Stimulated activated CD4-positive, alpha-beta T cell treated with anti-CD3 and anti-CD28 coated beads, TNF-alpha, amount 100 ng/mL, for 1 hour (primary cell): ENCODE measurements at places on chromosomes 13 and 19.
A peak's percentile ranks its signal among the peaks of the same experiment; 100 is the strongest.

DNA sequence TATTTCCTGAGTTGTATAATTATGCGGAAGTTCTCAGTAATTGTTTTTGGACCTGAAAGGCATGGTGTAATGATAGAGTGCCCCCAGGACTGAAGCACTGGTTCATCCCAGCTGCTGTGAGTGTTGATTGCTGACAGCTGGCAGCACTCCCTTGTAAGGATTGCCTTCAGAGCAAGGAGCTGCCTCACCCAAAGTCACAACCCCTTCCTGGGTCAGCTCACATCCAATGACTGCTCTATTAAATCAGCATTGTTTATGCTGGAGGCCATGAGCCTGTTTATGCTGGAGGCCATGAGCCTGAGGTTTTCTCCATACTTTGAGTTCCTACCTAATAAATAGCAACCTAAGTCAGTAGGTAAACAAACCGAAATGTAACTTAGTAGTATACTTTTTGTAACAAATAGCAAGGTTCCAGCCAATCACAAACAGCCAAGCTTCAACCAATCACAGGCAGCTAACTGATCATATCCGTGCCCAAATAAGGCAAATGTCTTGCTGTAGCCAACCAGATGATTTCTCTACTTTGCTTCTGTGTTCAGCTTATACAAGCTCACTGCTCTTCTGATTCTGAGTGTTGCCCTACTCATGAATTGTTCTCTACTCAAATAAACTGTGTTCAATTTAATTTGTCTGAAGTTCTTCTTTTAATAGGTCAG is 11.7 kb upstream of the SPACA6 start:
- no peak for DNase-seq

DNA sequence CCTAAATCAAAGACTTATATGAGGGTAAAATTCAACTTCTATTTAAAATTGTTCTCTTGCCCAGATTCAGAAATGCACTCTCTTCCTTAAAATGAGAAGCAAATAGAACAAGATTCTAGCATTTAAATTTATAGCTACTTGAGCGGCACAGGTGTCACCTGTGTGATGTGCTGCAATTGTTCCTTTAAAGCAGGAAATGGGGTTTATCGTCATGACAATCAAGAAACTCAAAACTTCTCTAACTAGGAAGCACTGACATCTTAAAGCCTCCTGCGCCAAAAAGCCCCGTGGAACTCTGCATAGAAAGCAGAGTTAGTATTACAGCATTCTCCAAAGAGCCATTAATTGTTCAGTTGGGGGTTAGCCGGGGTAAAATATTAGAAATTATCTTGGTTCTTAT is 2.6 kb upstream of the OXGR1 start:
- DNase-seq, result no peak

DNA sequence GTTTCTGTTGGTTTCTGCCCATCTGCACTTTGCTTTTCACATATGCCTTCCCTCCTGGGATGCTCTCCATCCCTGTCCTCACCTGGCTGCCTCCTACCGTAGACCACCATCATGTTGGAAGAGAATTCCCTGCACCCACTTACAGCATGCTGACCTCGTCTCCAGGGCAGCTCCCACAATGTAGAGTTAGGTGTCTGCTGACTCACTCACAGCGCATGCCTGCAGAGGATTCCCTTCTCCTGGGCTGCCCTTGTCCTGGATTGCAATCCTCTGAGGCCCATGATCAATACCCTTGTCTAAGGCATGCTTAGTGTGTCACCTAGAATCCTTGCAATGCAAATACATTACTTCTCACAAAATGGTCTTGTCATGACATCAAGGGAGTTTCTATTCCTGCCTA is 43.6 kb downstream of the STOML3 start:
- no peak for DNase-seq

- DNase-seq, result no peak
These were observed 1573.3 kb downstream of the PCDH9 start for GRCh38 chr13:65656740-65657329.

- DNase-seq, result no peak
These were observed 170.0 kb downstream of the COL4A1 start for GRCh38 chr13:110136660-110137585.

- no peak for DNase-seq
These were observed 358.5 kb downstream of the MYO16 start for GRCh38 chr13:108987944-108988343.

- DNase-seq, result no peak
These were observed 264.8 kb downstream of the KLF5 start for GRCh38 chr13:73323615-73324014.

GRCh38 chr13:112854321-112854720 is 114.7 kb upstream of the MCF2L start:
- DNase-seq, result no peak

- DNase-seq, result no peak
These were observed 14.0 kb downstream of the B3GLCT start for GRCh38 chr13:31213651-31214289.

- DNase-seq, result peak; percentile 90
These were observed 51.3 kb downstream of the CELF5 start for GRCh38 chr19:3275583-3276340.

- DNase-seq, result no peak
These were observed 198.8 kb downstream of the EFNB2 start for GRCh38 chr13:106336668-106337067.

DNA sequence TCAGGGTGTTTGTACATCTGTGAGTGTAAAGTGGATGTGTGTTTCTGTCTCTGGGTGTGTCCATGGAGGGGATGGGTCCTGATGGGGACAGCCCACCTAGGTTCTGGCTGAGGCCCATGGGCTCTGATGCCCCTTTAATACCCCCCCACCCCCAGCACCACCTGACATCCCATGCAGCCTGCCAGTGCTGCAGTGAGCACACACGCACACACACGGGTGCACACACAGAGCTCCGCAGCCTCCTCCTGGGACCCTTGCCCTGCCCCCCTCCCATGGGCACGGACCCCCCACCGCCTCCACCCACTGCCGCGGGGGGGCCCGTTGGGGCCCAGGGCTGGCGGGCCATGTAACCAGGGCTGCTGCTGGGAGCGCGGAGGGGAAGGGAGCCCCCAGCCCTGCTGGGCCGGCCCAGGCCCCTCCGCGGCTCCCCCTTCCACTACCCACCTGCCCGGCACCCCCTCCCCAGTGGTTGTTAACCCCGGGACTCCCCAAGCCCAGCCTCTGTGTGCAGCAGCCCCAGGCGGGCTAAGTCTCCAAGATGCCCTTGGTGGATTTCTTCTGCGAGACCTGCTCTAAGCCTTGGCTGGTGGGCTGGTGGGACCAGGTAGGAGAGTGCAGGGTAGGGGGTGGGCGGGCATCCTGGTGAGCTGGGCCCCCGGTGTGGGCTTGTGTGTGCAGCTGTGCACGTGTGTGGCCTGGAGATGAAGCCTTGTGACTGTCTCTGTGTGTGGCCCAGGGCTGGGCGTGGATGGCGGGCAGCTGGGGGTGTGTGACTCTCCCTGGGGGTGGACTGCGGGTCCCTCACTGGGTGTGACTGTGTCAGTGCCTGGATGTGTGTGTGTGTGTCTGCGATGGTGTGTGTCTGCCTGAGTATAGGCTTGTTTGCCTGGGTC is 32.6 kb downstream of the PDE4A start:
- DNase-seq, result no peak

DNA sequence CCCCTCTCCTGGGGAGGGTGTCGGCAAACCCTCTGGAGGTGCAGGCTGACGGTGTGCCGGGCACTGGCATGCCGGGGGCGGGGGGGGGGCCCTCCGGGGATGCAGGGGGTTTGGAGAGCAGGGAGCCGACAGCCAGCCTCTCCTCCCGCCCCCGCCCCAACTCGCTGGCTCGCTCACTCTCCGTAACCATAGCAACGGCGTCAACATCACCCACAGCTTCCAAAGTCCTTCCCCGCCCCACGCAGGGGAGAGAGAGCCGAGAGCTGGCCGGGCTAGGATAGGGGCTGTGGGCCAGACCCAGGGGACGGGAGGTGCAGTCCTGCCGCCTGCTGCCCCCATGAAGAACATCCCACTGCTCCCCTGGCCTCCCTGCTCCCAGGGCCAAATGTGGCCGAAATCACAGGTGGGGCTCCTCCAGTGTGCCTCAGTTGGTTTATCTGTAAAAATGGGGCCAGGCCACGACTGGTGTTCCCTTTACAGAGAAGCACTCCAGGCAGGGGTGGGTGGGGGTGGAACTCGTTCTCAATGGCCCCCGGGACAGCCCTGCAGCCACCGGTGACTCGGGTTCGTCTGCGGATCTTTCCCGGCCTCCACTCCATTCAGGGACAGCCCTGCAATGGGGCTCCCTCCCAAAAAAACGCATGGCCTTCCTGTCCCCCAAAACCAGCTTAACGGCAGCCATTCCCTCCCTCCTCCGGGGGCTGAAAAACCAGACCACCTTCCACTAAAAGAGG is 3.2 kb downstream of the KLF16 start:
- no peak for DNase-seq

DNA sequence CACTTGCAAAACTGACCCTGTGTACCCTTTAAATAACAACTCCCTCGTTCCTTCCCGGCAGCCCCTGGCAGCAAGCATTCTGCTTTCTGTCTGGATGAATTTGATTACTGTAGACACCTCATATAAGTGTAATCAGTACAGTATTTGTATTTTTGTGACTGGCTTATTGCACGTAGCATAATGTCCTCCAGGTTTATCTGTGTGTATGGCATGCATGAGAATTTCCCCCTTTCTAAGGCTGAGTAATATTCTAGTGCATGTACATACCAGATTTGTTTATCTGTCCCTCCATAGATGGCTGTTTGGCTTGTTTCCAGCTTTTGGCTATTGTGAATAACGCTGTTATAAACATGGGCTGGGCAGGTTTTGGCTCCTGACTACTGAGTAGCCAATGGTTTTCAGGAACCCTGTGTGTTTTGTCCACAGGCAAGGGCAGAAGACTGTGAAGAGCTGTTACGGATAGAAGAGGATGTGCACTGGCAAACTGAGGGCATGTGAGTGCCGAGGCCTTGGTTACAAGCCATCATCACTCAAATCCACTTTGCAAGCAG is 98.0 kb downstream of the ESD start:
- no peak for DNase-seq

- DNase-seq, result no peak
These were observed 11.0 kb downstream of the CYTH2 start for GRCh38 chr19:48480183-48480557.

GRCh38 chr13:31105020-31105795 is 56.5 kb downstream of the HSPH1 start:
- no peak for DNase-seq

DNA sequence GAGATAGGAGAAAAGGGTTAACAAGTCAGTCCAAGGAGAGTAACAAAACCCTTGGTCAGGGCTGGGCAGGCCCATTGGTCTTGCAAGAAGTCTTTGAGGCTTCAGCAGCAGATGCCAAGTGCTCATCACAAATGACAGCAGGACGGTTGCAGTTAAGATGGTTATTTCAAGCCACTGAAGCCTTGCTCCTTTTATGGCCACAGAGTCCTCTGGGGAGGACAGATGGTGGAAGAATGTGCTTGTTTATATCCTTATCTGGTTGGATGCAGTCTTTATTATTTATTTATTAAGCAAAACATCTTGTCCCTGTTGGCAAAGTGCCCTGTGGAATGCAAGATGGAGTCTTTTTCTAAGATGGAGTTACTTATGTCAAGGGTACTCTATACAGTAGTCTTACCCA is 19.2 kb upstream of the ZNF331 start:
- DNase-seq, result no peak

GRCh38 chr19:18616023-18616422 is 3.4 kb downstream of the TMEM59L start:
- DNase-seq, result no peak

DNA sequence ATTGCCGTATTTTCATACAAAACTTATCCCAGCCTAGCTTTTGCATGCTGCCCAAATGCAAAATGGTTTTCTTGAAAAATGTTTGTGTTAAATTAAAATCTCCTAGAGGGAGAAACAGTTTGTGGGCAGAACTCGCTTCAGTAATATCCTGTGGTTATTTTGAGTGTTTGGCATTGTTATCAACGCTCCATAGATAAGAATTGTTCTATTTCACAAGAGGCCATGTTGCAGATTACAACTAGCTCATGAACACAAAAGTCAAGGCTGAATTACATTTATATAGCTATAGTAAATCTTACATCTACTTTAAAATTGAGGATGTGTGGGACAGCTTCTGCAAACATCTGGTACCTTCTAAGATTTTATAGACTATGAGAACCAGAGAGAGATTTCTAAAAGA is 447.9 kb downstream of the DCT start:
- DNase-seq, result no peak

DNA sequence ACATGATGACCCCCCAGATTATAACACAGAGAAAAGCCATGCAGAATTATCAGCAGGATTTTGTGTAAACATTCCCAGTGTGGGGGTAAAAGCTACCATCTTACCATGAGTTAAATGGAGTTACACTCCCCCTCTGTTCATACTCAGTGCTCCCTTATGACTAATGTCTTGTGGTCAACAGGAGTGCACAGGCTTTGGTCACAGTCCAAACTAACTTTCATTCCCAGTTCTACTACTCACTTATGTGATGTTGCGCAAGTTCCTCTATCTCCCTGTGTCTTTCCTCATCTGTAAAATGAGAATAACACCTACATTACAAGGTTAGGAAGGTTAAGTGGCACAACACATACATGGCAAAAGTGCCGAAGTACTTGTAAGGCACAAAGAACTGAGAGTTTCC is 277.9 kb downstream of the RBM26 start:
- no peak for DNase-seq

DNA sequence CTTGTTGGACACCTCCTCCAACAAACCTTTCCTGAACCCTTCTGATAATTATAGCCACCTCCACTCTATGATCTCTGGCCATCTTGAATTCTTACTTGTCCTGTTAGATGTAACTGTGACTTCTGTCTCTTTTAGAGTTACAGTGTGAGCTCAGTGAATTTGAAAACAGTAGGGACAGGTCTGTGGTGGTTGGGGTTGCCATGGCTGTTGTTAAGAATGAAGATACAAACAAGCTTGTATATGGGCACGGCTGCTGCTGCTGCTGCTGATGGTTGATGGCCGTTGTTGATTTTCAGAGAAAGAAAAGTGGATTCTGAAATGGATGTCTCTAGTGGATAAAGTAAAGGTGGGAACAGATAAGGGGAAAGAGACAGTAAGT is 101.5 kb downstream of the STARD13 start:
- no peak for DNase-seq

DNA sequence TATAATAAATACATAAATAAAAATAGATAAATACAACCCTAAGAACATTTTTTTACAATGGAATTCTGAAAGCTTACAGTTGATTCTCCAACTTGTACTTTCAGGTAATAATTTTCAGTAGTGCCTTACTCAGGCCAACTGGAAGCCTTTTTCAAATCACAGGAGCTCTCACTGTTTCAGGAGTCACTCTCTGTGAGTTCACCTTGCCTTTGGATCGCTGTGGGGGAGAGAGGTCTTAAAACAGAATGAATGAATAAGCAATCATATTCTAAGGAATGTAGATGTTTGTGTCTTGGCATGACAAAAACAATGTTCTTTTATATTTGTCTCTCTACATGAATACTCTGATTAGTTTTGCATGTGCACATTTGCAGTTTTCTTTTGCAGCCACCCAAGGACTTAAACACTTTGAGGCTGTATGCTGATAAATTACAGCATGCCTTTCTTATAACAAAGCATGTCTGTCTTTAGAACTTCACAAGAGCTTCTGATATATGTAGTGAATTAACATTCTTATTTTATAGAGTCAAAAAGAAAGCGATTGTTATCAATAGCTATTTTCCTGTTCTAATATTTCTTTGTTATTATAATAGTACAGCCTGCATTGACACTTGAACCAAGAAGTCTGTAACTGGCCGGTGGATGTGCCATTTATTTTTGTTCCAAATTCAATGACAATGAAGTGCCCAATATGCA is 1111.5 kb upstream of the ATXN8OS start:
- no peak for DNase-seq
